Activated T-helper 2 cell treated with anti-CD3 and anti-CD28 coated beads, Interferon-gamma antibody, Interleukin-2, Interleukin-4, amounts not matched to agents 10 μg/mL and 5 μg/mL and 100 μg/mL, durations not matched to agents 14 hours and 24 hours and 36 hours (primary cell): ENCODE measurements at places on chromosomes 6 and 20.

GRCh38 chr6:134238006-134238405 lies 79.9 kb downstream of the SGK1 start:
- H3K4me3 ChIP-seq: no peak overlapping the region
- H3K36me3 ChIP-seq: peaks cover 11% of the 10 kb centered on the region
- no peak overlapping the region for H3K27ac ChIP-seq
- no peaks in the 10 kb centered on the region for H3K27me3 ChIP-seq
- DNase-seq: no peak

GRCh38 chr20:57306747-57307146 lies 22.9 kb upstream of the SPO11 start:
- H3K4me3 ChIP-seq: no peak overlapping the region
- H3K36me3 ChIP-seq: no peaks in the 10 kb centered on the region
- peaks cover 4% of the 10 kb centered on the region for H3K27me3 ChIP-seq
- no peaks in the 10 kb centered on the region for H3K4me1 ChIP-seq
- no peak for DNase-seq

GRCh38 chr6:56169366-56169765 lies 78.0 kb downstream of the COL21A1 start:
- H3K4me1 ChIP-seq: no peaks in the 10 kb centered on the region
- H3K36me3 ChIP-seq: no peaks in the 10 kb centered on the region
- H3K27me3 ChIP-seq: no peaks in the 10 kb centered on the region

DNA sequence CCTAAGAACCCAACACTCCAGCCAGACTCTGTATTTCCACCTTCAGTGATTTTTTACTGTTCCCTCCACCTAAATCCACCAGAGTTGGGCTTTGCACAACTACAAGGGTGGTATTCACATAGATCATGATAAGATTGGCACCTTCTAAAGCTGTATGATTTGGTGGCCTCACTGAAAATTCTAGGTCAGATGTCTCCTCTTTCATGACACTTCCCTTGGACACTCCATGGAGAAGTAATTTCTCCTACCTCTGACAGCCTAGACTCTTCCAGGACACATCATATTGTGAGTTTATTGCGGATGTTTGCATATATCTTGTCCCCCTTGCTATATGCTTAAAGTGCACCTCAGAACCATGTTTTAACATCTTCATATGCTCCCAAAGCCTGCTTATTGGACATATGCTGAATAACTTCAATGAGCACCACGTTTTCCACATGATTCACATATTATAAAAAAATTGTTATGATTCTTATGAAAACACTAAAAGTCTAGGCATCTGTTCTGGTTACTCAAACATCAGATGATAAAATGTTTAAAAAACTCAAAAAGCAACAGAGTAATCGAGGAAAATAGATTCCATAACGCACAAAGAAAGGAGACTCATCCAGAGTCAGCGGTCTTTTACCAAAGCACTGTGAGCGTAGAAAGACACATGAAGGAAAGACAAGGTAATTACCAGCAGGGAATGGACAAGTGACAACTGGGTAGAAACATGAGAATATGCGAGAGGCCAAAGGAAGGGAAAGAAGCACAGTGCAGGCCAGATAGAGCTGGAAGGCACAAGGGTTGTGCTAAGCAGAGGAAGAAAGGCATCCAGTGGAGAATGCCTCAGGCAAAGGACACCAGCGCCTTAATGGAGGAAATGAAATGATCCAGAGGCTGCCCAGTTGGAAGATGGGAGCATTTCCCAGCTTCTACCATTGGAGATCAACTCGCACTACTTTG lies 46.5 kb downstream of the KIF16B start:
- no peaks in the 10 kb centered on the region for H3K27me3 ChIP-seq
- H3K27ac ChIP-seq: no peak overlapping the region
- H3K4me3 ChIP-seq: no peak overlapping the region
- no peaks in the 10 kb centered on the region for H3K4me1 ChIP-seq
- peaks cover 16% of the 10 kb centered on the region for H3K36me3 ChIP-seq

GRCh38 chr6:20699402-20699801 lies 165.1 kb downstream of the CDKAL1 start:
- no peaks in the 10 kb centered on the region for H3K27me3 ChIP-seq
- H3K4me1 ChIP-seq: peaks cover 41% of the 10 kb centered on the region
- no peak for DNase-seq
- H3K4me3 ChIP-seq: no peak overlapping the region
- no peaks in the 10 kb centered on the region for H3K36me3 ChIP-seq
